ENCODE measurements at places on chromosomes 16 and 17.

DNA sequence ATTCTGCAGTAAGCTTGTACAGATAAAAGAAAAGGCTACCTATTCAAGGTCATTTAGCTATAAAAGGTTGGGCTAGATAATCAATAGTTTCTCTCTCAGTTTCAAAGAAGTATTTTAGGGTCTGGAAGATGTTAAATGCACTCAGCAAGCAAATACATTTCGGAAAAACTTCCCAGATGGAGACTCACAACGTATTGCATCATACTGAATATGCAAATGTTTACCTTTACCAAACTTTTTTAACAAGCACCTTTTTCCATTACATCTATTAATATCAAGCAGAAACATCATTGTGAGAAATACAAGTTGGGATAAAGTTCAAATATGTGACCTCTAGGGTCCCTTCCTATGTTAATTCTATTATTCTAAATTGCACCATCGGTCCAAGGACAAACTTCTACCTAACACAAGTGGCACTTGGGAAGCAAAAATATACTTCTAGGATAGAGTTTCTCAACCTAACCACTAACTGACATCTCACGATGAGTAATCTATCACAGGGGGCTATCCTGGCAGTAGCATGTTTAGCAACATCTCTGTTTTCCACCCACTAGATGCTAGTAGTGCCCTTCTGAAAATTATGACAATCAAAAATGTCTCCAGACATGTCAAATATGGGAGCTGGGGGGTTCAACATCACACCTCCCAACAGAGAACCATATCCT, 14.5 kb downstream of the KANSL1 start:
- DNase-seq, result no peak

GRCh38 chr16:23029733-23030420, 119.4 kb downstream of the USP31 start:
- DNase-seq, result no peak

DNA sequence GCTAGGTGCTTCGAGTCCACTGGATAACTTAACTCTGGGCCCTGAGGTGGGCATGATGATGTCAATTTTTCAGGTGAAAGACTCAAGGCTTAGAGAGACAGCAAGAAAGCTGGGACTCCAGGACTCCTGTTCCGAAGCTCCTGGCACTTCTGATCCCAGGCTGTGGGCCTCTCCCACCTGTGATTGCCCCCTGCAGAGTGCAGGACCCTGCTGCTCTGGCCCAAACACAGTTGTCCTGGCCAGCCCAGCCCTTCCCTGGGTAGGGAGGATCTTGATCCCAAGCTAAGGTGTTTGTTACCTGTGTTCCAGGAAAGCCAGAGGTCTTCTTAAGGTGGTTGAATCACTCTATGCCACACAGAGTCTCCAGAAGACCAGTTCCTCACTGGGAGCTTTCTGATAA, 3.1 kb downstream of the CHST5 start:
- no peak for DNase-seq

DNA sequence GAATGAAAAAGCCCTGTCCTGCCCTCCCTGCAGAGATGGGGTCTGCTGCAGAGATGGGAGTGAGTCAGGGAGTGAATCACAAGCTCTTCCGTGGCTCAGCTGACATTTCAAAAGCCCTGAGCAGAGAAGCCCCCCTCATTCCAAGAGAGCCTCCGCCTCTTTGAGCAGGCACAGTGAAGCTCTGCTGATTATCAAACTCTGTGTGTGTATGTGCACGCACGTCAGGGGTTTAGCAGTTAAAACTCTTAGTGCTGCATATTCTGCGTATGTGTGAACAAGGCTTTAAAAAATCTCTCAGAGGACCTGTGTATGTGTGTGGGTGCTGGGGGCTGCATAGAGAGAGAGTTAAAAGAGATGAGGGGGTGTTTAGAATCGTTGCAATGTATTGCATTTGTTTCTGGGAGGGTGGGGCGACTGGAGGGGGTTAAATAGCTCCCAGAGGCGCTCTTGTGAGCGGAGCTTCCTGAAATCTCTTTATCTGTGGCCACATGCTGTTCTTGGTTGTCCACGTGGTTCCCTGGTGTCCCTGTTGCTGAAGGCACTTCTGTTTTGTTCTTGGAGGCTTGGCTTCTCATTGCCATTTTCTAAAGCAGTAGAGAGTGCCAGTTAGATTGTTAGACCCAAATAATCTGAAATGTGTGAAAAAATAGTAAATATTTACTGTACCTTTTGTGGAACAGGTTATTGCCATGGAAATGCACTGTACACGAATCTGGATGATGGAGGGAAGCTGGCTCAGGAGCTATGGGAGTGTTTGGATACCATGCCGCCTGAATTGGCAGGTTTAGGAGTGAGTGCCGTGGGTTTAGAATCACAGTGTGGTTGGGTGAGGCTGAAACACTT, 116.6 kb downstream of the PRKCB start:
- DNase-seq, result peak; percentile 23

DNA sequence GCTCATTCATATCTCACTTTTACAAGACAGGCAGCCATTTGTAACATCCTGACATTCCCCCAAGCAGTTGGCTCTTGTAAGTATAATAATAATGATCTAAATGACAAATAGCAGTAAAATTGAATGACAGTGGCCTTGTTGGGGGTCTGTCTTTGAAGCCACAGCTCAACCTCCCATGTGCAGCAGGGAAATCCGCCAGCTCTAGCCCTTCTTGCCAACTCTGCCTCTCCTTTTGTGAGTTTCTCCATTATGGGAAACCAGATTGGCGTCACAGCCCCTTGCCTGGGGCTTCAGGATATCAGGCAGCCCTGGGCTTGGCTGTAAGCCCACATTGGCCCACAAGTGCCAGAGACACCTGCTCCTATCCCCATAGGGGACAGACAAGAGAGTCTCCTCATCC, 70.4 kb upstream of the CACNG5 start:
- no peak for DNase-seq

DNA sequence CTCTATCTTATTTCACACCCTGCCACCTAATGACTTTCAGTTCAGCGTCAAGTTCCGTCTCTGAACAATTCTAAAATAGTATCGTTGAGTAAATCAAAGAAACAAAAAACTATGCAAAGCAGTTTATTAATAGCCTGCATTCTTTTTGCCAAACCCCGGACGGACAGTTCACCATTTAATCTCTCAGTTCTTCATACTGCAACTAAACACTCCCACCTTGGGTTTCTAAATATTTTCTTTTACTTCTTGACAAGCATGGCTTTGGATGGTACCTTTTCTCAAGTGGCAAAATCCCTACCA, 1.2 kb downstream of the MYH11 start:
- DNase-seq, result no peak

DNA sequence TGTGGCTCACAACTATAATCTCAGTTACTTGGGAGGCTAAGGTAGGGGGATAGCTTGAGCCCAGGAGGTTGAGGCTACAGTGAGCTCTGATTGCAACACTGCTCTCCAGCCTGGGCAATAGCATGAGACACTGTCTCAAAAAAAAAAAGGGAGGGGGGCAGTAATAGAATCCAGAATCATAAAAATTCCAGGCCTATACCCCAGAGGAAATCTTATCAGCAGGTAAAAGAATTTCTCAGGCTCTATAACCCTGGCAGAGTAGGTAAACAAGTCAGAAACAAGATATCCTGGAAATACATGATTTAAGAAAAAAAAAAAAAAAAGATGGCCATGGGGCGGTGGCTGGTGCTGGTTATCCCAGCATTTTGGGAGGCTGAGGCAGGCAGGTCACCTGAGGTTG, 12.9 kb downstream of the SPAG9 start:
- DNase-seq, result no peak

- no peak for DNase-seq
These were observed 48.7 kb upstream of the AMZ2 start for GRCh38 chr17:68198931-68199836.

DNA sequence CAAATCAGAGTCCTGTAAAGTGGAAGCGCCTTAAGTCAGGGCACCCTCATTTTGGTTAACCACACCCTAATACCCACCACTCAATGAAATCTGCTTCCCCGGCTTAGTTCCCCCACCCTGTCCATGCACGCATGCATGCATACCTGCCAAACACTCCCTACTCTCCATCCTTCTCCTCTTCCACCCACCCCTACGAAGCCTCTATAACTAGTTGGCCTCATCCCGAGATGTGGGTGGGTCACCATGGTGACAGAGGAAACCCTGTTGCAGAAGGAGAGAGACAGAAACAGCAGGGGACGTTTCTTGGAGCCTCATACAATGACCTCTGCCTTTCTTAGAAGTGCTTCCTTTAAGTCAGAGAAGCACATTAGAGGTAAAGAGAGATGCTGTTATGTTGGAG, 46.8 kb upstream of the DNAH9 start:
- DNase-seq, result peak; percentile 12

DNA sequence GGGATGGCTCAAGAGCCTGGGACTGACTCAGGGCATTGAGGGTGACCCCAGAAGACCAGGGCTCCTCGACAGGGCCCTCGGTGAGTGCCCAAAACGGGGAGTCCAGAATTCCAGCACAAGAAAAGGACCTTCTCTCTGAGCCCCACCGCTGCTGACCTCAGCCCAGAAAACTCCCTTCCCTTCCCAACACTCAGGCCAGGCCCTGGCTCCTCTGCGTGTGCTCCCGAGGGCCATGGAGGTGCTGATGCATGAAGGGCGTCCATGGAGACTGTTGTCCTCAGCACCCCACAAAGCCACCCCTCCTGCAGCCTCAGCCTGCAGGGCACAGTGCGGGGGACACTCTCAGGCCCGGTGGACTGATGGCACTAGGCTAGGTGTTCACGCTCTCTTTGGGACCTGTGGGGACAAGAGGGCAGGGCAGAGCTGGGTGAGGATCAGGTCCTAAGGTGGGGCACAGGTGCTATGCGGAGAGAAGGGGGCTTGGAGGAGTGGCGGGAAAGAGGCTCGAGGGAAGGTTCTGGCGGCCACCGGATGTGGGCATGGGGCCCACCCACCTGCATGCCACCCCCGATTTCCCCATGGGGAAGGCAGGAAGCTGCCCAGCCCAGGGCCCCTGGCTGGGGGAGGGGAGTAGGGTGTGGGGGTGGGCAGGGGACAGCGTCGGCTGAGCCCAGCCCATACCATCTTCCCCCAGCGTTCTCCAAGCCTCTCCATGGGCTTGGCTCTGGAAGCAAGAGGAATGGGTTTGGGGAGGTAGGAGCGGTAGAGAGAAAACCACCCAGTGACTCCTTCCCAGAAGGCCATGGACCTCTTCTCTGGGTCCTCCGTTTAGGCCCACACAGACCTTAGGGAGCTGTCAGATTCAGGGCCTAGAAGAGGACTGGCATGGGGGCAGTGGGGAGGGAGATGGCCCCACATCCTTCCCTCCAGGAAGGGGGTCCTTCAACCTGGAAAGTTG, 4.5 kb upstream of the TSPOAP1 start:
- no peak for DNase-seq

DNA sequence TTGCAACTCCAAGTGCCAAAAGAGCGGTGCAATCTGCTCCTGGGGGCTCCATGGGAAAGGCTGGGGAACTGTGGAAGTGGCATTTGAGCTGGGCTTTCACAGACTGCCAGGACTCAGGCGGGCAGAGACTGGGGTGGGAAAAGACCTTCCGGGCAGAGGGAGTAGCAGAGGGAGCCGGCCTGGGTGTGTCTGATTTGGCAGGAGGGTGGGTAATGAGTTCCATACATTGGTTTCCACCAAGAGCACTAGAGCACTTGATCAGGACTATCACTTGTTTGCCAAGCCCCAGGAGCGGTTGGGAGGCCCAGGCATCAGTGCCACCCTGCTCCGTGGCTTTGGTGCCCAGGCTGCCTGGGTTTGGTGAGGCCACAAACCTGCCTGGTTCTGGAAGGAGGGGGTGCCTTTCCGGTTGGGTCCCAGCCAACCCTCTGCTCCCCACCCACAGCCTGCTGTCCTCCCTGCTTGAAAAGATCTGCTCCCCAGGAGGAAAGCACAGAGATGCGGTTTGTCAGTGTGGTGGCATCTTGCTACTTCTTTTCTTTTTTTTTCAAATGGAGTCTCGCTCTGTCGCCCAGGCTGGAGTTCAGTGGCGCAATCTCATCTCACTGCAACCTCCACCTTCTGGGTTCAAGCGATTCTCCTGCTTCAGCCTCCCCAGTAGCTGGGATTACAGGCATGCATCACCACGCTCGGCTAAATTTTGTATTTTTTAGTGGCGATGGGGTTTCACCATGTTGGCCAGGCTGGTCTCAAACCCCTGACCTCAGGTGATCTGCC, 3.5 kb upstream of the TRIM47 start:
- DNase-seq, result no peak

GRCh38 chr17:76685366-76685765, 25.4 kb downstream of the MXRA7 start:
- DNase-seq, result no peak

GRCh38 chr17:21295036-21295952, 10.8 kb downstream of the MAP2K3 start:
- DNase-seq, result no peak

GRCh38 chr17:50301891-50302584, 27.8 kb downstream of the TMEM92 start:
- DNase-seq, result no peak

DNA sequence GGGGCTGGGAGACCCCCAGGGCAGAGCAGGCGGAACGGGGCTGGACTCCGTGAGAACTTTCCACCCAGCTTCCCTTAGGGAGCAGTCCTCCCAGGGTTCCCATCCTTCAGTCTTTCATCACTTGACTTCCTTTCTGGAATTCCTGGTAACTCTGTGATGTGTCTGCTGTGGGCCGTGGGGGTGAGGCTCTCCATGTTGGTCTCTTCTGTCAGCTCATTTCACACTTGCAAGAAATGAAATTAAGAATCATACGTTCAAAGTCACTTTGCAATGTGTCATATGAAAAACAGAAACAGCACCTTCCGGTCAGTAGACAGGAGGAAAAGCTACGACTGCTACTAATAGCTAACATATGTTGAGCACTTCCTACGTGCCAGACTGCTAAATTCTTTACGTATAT, 5.4 kb upstream of the BBS2 start:
- DNase-seq, result no peak

DNA sequence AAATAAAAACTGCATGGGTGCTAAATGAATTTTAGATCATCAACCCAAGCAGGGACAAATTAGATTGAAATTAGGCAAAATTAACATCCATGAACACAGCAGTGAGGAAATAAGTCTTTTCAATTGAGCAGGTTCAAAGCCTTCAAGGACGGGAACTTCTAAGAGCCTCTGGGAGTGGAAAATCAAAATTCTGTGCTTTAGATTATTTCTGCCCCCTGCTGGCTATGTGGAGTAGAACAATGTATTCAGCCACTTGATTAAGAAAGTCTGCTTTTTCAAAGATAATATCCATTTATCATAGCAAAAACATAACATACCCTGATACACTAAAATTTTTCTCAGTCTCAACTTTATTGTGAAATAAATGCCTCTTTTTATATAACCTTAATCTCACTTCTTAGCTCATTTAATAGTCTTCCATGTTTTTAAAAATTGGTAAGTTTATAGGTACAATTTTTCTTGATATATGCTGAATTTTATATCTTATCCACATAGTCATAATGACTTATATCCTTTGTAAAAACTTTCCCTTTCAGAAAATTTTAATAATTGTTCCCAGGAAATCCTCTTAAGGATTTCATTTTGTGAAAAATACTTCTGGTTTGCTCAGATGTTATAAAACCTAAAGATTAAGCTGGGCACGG, 28.1 kb upstream of the NOL11 start:
- DNase-seq, result peak; percentile 1

All from occipital lobe (tissue), 3 donors.